ENCODE measurements at places on chromosomes 13 and 19.

- DNase-seq, result no peak
Observed at GRCh38 chr13:46531953-46532352, 21.0 kb upstream of the LRCH1 start.

DNA sequence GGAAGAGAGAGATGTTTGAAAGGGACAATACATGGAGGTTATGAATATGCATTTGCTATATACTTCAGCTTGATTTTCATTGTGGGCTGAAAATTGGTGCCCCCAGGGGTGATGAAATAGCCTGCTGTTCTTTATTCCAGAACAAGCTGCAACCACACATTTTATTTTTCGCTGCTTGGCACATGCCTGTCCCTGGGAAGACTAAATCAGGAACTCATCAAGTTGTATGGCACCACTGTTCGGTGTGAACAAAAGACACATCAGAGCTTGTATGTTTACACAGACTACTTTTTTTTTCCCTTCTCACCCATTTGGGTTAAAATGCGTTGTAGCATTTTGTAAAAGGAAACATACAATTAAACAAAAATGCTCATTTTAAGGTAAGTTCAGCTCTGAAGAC lies 230.7 kb downstream of the NALCN start:
- DNase-seq, result no peak

- no peak for DNase-seq
Observed at GRCh38 chr19:29538146-29538545, 12.4 kb downstream of the VSTM2B start.

DNA sequence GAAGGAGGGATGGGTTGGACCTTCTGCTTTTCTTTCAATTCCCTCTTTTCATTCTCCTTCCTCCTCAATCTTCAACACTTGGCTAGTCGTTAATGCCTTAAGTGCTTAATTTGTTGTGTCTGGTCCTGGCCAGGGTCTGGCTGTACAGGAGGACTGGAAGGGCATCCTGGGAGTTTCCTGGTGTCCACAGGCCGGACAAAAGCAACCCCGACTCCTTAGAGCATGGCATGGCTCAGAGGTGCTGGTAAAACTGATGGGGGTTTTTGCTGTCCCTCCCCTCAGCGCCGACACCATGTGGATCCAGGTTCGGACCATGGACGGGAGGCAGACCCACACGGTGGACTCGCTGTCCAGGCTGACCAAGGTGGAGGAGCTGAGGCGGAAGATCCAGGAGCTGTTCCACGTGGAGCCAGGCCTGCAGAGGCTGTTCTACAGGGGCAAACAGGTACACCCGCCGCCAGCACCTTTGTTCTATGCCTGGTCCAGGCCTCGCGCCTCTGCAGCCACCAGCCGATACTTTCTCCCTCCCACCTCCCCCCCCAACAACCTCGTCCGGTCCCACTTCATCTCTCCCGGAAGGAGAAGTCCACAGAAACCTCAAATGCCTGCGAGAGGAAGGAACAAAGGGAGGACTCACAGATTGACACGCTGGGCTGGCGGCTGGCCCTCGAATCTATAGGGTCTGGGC lies 1.4 kb downstream of the UHRF1 start:
- peak; percentile 16 for DNase-seq

- no peak for DNase-seq
Observed at GRCh38 chr19:32658075-32658474, 16.9 kb downstream of the ANKRD27 start.

DNA sequence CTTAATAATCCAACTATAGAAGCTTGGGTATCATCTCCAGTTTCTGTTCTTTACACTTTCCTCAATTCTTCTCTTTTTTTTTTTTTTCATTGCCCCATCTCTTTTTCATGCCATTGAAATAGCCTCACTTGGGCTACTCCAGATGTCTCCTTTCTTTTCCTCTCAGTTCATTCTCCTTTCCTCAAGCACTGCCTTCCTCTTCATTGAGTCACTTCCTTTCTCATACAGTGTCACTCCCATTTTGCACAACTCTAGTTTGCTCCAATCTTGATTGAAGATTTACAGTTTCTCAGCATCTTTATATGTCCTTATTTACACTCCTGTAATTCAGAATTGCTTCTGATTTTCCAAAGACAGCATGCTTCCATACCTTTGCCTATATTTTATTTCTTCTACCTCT lies 61.3 kb downstream of the IPO5 start:
- DNase-seq, result no peak

- DNase-seq, result no peak
Observed at GRCh38 chr13:87497426-87497825, 173.7 kb upstream of the SLITRK5 start.

GRCh38 chr13:71851498-71852409 lies 15.2 kb downstream of the DACH1 start:
- DNase-seq, result no peak

- no peak for DNase-seq
Observed at GRCh38 chr13:41428155-41428554, 29.2 kb upstream of the RGCC start.

GRCh38 chr19:10747674-10748073 lies 29.8 kb downstream of the DNM2 start:
- DNase-seq, result no peak

GRCh38 chr19:30473334-30473867 lies 101.2 kb downstream of the ZNF536 start:
- no peak for DNase-seq

- DNase-seq, result no peak
Observed at GRCh38 chr19:28401739-28402424, 811.1 kb downstream of the UQCRFS1 start.
